ENCODE measurements at places on chromosomes 3 and 15. TPM values are rescaled to one million over a fixed set of nuclear protein-coding genes. Genes with fewer than 3 reads are reported as not detected.

DNA sequence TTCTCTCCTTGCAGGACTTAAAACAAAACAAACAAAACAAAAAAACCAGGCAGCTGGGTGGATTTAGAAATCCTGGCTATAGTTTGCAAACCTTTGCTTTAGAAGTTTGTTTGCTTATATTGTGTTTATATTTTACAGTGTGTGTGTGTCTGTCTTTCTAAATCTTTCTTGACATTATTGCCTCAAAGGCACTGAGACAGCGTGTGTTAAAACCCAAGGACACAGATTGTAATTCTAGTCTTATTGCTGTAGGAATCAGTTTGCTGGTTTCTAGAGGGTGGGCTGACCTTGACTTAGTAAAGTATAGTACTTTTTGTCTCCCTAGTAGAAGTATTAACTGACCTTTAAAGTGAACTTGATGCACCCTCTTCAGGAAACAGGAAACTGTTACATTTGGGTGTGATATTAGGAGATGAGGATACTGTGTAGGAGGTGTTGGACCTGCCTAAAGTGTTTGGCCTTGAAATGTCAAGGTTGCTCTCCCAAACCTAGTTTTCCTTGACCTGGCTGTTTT lies 71.0 kb downstream of the TCF12 start:
- no peaks in the 10 kb centered on the region for H3K27me3 ChIP-seq
- peak overlapping the region; percentile 2 for H3K27ac ChIP-seq
- H3K4me3 ChIP-seq = no peak overlapping the region
- H3K4me1 ChIP-seq = peaks cover 41% of the 10 kb centered on the region
- DNase-seq = no peak

DNA sequence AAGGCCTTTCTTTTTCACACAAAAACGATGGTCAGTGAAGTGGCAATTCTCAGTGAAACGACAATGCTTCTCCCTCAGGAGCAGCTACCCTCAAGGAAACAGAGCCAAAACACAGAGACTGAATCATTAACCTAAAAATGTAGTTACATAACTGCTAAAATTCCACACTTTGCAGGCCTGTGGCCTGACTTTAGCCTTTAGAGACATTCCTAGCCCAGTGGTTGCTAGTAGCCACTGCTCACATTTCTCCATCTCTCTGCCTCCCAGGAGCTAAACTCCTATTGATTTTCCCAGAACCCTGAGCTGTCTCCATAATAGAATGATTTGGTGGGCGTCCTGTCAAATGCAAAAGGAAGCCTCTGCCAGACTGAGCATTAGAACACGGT lies 630.1 kb upstream of the KCNMB2 start:
- H3K36me3 ChIP-seq = peaks cover 2% of the 10 kb centered on the region
- no peaks in the 10 kb centered on the region for H3K27me3 ChIP-seq
- no peak overlapping the region for H3K27ac ChIP-seq
- no peaks in the 10 kb centered on the region for H3K4me1 ChIP-seq

GRCh38 chr15:45048794-45049631 lies 26.0 kb downstream of the SORD start:
- H3K4me1 ChIP-seq = no peaks in the 10 kb centered on the region
- no peaks in the 10 kb centered on the region for H3K27me3 ChIP-seq
- no peak overlapping the region for H3K27ac ChIP-seq
- H3K36me3 ChIP-seq = peaks cover 36% of the 10 kb centered on the region
- no peak overlapping the region for H3K4me3 ChIP-seq

DNA sequence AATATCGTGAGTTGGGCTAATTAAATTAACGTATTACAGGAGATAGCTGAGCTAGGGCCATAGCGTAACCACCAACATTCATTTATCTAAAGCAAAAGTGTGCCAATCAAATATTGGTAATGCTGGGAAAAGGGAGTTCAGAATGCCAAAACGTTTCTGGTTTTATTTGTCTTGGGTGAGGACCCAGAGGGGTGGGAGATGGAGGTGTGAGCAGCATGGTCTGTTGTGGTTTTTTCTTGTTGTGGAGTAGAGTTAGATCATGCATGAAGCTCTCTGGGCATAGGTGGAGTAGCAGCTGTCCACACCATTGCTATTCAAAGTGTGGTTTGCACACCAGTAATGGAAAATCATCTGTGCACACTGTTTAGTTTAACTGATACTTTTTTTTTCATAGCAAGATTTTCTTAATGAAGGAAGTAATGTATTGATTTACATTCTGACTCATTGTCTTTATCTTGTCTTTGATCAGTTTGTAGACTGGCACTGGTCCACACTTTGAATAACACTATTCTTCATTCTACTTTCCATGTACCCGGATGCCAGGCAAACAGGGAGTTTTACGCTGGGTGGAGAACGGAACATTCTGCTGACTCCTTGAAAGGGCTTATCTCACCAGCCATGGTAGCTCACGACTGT lies 50.8 kb upstream of the CRTC3 start:
- no peak overlapping the region for H3K4me3 ChIP-seq
- peaks cover 37% of the 10 kb centered on the region for H3K36me3 ChIP-seq
- no peak for DNase-seq
- H3K27me3 ChIP-seq = no peaks in the 10 kb centered on the region

- H3K4me1 ChIP-seq = no peaks in the 10 kb centered on the region
- no peak overlapping the region for H3K4me3 ChIP-seq
- DNase-seq = no peak
- H3K27me3 ChIP-seq = peaks cover 4% of the 10 kb centered on the region
- H3K36me3 ChIP-seq = no peaks in the 10 kb centered on the region
Observed at GRCh38 chr3:73511571-73512525, 112.9 kb downstream of the PDZRN3 start.

The UACA gene
- 2.0 TPM for total RNA-seq

The CACNA2D3 gene
- not detected for total RNA-seq

The CAMP gene
- not detected for total RNA-seq

The MED12L gene
- total RNA-seq = 5.8 TPM

DNA sequence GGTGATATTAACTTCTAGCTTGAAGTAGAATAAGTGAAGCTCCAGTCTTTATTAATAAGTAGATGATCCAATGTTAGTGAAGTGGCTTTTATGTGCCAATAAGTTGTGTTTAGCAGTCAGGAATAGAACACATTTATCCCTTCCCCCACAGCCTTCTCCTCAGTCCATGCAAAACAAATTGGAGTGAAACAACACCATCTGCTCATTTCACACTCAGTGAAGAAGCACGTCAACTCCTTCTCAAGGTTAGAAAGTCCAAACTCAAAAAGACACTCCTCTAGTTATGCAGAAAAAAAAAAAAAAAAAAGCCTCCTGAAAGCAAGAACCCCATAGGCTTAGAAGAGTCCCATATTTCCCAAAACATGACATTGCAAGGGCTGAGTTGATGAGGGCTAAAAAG lies 18.0 kb upstream of the NEO1 start:
- no peak overlapping the region for H3K4me3 ChIP-seq
- no peaks in the 10 kb centered on the region for H3K36me3 ChIP-seq
- no peaks in the 10 kb centered on the region for H3K4me1 ChIP-seq

GRCh38 chr15:90358124-90359033 lies 6.3 kb downstream of the ZNF774 start:
- H3K27ac ChIP-seq = no peak overlapping the region
- H3K4me1 ChIP-seq = peaks cover 13% of the 10 kb centered on the region
- no peaks in the 10 kb centered on the region for H3K36me3 ChIP-seq
- no peak for DNase-seq
- no peak overlapping the region for H3K4me3 ChIP-seq

The DLL4 gene
- 0.12 TPM for total RNA-seq

GRCh38 chr15:44654858-44655257 lies 8.6 kb downstream of the SPG11 start:
- H3K4me1 ChIP-seq = peaks cover 33% of the 10 kb centered on the region
- peaks cover 45% of the 10 kb centered on the region for H3K36me3 ChIP-seq
- no peaks in the 10 kb centered on the region for H3K27me3 ChIP-seq
- H3K27ac ChIP-seq = no peak overlapping the region
- no peak overlapping the region for H3K4me3 ChIP-seq

DNA sequence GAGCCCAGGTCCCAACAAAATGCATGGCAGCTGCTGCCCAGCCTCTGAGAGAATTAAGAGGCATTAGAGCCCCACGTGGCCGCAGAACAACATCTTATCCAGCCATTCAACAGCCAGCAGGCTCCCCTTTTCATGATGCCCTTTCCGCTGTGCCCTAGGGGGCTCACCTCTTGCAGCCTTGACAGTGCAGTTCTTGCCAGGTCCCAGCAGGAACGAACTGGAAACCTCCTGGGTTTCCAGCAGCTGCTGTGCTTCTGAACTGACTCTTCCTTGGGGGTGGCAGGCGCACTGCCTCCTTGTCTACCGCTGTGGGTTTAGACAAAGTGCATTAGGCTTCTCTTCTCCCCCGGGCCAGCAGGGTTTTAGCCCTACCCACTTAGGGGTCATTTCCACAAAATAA lies 85.2 kb downstream of the FAM174B start:
- no peak for DNase-seq
- no peaks in the 10 kb centered on the region for H3K36me3 ChIP-seq
- peaks cover 39% of the 10 kb centered on the region for H3K27me3 ChIP-seq
- no peak overlapping the region for H3K4me3 ChIP-seq

DNA sequence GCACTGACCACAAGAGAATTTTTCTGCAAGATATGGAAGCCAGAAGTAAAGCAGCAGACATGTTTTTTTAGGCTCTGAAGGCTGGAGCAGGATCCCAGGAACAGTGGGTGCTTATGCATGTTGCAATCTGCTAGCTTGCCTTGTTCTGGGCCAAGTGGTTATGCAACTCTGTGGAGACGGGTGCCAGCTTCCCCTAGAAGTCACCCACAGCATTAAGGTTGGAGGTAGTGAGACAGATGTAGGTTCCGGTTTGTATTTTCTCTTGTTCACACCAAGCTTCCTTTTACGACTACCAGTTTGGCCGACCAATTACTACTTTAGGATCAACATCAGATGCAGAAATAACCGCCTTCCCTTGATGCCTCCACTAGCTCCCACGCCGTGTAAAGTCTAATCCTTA lies 11.1 kb downstream of the DPH3 start:
- H3K27ac ChIP-seq = no peak overlapping the region
- no peak overlapping the region for H3K4me3 ChIP-seq
- peaks cover 23% of the 10 kb centered on the region for H3K4me1 ChIP-seq
- no peaks in the 10 kb centered on the region for H3K36me3 ChIP-seq
- no peaks in the 10 kb centered on the region for H3K27me3 ChIP-seq
- DNase-seq = no peak

DNA sequence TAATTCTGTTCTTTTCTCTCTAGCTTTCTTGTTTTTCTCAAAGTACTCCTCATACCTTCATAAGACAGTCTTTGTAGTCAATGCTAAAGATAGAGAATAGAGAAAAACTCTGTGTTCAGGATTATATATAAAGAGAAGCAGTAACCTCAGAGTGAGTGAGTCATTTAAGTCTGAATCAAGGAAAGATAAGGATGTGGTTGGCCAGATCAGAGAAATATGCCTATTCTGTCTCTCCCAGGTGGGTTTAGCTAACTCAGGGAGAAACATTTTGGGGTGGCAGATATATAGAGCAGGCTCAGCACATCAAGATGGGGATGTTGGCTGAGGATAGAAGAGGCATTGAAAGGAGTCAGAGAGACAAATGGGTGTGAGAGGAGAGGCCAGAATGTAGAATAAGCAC lies 31.4 kb downstream of the GTF2E1 start:
- no peak overlapping the region for H3K27ac ChIP-seq
- no peaks in the 10 kb centered on the region for H3K27me3 ChIP-seq
- H3K4me1 ChIP-seq = peaks cover 7% of the 10 kb centered on the region
- H3K4me3 ChIP-seq = no peak overlapping the region
- peak; percentile 4 for DNase-seq

The ADAMTS7 gene
- total RNA-seq = 0.39 TPM

DNA sequence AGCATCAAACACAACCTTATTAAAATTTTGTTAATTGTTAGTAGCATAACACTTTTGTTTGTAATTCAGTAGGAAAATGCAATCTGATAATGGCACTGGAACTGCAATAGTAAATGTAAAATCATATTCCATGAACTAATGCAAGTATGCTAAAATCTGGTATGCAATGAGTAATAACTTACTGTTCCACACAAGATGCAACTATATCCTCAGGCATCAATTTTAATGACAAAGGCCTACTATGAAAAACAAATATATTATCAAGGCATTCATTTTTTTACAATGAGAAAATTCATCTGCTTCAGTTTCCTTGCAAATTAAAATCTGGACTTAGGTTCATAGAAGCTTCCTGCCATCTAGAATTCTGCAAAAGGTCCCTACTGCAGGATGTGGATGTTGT lies 1.4 kb upstream of the NSMCE3 start:
- DNase-seq = no peak
- H3K4me1 ChIP-seq = peaks cover 38% of the 10 kb centered on the region
- peak overlapping the region; percentile 96 for H3K4me3 ChIP-seq
- H3K27me3 ChIP-seq = no peaks in the 10 kb centered on the region
- no peak overlapping the region for H3K27ac ChIP-seq

- no peak for DNase-seq
- no peak overlapping the region for H3K27ac ChIP-seq
- no peaks in the 10 kb centered on the region for H3K36me3 ChIP-seq
- peaks cover 36% of the 10 kb centered on the region for H3K4me1 ChIP-seq
- no peak overlapping the region for H3K4me3 ChIP-seq
Observed at GRCh38 chr3:71537211-71537611, 46.3 kb downstream of the FOXP1 start.

The LRRIQ4 gene
- total RNA-seq = 0.22 TPM
